ENCODE measurements at places on chromosomes 11 and 22. TPM values are rescaled to one million over a fixed set of nuclear protein-coding genes. Genes with fewer than 3 reads are reported as not detected.

Gene CCDC116
- 0.29 TPM for total RNA-seq

GRCh38 chr11:68950762-68951161, 30.0 kb downstream of the MRGPRD start:
- no peak for DNase-seq

Gene PKP3
- total RNA-seq, result 0.37 TPM

GRCh38 chr11:23455321-23455891, 595.1 kb upstream of the CCDC179 start:
- no peak for DNase-seq

Gene SERGEF
- total RNA-seq, result 28.8 TPM

DNA sequence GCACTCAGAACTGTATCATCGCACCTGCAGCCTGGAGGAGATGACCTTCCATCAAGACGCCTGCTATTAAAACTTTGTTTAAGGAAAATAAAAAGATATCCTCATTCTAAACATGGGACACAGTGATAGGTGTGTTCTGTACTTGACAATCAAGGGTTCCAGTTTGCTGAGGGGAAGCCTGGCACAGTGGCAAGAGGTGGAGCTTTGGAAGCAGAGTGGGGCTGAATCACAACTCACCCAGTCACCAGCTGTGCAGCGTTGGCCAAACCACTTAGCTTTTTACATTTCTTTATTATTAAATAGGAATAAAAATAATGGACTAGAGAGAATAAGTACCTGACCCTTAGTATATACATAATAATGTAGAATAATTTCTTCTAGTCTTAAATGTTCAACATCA, 220.7 kb downstream of the TENM4 start:
- no peak for DNase-seq

All from GM12878 (cell line).